ENCODE measurements at places on chromosomes 12 and 14. TPM values are rescaled to one million over a fixed set of nuclear protein-coding genes. Genes with fewer than 3 reads are reported as not detected.

INSM2 gene
- not detected for total RNA-seq

OTX2 gene
- total RNA-seq = not detected

PTHLH gene
- total RNA-seq = not detected

SDSL gene
- 0.54 TPM for total RNA-seq

VWF gene
- not detected for total RNA-seq

SERPINA12 gene
- total RNA-seq = not detected

DNA sequence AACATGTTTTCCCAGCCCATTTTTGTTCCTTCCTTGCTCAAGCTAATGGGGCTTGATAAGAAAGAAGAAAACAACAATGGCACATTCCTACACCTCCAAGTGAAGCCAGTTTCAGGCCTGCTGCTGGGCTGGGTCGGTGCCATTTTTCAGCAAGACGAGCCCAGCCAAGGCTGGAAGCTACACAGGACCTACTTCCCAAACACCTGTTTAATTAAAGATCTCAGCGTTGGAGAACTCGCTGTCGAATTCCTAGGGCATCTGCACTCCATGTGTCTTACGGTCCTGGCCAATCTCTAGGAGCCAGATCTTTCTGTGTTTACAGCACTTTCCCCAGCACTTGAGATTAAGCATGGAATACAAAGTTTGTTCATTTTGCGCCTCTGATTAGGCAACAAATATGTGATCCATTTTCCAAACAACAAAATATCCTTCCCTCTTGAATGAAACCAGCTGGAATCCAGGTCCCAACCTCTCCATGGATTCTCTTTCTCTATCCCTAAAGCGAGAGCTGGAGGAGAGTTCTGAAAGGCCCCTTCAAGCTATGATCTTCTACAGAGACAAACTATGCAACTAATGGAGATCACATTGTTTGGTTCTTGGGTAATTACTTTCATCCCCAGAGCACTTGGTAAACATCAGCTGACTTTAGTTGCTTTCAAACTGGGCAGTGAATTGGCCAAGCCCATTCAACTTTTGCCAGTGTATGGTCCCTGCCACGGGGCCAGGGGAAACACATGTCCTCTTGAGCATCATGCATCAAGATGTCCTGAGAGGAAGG lies 34.3 kb upstream of the TC2N start:
- no peak for DNase-seq

DNA sequence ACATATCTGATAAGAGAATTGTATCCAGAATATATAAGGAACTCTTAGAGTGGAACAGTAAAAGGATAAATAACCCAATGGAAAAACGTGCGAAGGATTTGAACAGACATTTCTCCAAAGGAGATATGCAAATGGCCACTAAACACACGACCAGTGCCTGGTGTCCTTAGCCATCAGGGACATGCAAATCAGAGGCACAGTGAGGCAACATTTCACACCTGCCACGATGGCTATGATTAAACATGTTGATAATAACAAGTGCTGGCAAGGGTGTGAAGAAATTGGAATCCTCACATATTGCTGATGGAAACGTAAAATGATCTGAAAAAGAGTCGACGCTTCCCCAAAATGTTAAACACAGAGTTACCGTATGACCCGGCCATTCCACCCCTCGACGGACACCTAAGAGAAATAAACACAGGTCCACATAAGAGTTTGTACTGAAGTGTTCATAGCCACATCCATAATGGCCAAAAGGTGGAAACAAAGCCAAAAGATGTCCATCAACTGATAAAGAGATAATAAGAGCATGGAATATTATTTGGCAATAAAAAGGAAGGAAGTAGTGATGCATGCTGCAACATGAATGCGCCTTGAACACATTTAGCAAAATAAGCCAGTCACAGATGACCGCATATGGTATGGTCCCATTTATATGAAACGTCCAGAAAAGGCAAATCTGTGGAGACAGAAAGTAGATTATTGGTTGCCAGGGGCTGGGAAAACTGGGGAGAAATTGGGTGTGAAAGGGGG lies 6.3 kb upstream of the TMEM121 start:
- no peak for DNase-seq

- no peak for DNase-seq
These were observed 14.7 kb downstream of the CDCA4 start for GRCh38 chr14:105005929-105006830.

DNA sequence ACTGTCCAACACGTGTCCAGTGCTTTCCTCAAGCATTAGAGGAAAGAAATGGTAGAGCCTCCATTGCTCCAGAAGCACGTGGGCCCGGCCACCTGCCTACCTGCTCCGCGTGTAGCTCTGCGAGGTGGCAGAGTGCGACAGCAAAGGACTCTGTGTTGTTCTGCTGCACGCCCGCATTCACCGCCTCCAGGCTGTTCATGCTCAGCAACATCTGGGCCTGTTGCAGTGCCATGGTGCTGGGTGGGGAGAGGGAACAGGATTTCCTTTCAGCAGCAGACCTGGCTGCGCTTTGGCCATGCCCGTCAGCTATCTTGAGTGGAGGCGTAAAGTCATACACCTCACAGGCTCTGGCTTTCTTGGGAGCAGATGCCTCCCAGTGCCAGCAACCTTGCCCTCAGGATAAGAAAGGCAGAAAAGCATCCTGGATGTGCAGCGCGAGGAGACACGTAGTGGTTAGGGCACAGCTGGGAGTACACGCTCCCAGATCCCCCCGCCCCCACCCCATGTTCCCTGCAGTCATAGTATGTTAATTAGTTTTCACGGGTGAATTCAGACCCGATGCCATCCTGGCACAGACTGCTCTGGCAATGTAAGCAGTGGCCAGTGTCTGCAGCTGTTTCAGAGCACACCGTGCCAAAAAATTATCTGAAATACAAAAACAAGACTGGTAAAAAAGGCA lies 25.1 kb downstream of the ANAPC5 start:
- no peak for DNase-seq

DNA sequence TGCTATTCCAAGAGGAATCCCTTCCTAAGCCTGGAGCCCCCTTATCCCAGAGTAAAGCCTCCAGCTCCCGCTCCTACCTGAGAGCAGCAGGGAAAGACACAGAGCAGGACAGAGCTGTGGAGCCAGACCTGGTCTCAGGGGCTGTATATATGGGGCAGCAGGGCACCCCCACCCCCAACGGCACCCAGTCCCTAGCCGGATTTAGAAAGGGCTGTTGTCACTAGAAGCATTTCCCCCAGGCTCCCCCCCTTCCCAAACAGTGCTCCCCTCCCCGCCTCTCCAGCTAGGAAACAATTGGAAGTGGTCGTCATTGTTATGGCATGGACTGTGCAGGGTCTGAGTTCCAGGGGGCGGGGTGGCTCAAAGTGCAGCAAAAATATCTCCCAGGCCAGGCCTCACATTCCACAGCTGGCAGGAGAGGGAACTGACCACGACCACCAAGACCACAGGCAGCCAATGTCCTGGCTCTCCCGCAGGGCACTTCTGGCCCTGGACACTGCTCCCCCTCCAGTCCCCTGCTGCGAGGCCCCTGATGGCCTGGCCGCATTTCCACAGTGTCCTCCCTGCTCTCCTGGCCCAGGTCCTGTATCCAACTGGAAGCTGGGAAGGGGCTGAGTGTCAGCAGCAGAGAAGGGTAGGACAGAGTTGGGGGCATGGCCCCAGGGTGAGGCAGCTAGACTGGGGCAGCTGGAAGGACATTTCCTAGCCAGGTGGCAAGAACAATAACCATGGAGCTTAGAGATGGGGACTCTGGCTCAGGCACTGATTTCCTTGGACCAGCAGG lies at the start of gene MYH7:
Gene MYH7, minus strand, starts transcription at position 118 of the 784 bp plus-strand sequence. CDS start 1,928 bp downstream, outside the sequence.
- DNase-seq = no peak

GRCh38 chr14:67553547-67553946 lies 20.5 kb downstream of the PLEKHH1 start:
- no peak for DNase-seq

GRCh38 chr14:71595441-71595840 lies 336.8 kb upstream of the RGS6 start:
- no peak for DNase-seq

- DNase-seq = no peak
These were observed 14.7 kb downstream of the SERPINA1 start for GRCh38 chr14:94373708-94374107.

DNA sequence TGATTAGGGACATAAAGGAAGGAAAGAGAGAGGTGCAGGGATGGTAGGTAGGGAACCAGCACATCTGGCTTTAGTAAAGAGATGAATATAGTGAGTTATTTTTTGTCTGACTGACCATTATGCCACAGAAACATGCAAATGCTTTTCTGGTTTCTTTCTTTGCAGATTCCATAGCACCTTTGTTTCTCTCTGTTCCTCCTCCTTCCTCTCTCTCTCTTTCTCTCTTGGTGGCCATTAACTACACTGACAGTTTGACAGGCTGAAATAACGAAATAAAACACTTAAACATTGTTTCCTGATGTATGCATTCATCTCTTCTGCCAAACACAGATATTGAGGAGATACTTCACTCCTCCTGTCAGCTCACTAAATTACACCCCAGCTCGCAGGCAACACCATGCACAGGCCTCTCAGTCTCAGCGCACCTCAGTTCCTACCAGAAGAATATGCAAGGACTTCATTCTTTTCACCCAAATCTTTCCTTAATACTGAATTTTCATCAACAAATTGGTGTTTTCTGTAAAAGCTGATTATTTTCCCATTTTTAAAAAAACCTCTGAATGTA lies 406.9 kb upstream of the SOX5 start:
- DNase-seq = no peak

DNA sequence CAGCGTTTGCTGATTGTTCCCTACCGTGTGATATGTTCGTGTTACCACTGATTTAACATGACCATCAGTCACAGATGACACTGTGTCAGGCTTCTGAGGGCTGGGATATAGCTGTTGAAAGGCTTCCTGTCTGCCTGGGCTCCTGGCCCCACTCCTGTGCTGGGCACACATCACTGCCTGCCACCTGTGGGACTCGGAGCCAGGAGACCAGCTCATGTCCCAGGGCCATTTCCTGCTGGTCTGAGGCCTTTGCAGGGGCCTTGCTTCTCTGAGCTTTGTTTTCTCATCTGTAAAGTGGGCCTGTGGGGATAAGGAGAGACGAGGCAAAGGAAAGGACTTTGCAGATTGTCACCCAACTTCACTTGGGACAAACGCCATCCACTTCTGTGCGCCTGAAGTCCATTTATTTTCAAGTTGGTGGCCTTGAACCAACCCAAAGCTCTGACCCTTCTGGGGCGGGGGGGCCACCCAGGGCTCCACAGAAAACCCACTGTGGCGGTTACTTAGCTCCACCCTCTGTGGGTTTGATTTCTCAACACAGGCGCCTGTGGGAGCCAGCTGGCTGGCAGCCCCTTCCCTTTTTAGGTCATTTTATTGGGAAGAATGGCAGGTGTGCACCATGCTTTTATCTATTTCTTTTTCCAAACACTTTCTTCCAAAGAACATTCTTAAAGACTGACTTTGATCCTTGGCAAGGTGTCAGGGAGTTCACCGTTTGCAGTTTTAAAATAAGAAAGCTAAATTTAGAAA lies 54.1 kb downstream of the BEGAIN start:
- DNase-seq = no peak

DNA sequence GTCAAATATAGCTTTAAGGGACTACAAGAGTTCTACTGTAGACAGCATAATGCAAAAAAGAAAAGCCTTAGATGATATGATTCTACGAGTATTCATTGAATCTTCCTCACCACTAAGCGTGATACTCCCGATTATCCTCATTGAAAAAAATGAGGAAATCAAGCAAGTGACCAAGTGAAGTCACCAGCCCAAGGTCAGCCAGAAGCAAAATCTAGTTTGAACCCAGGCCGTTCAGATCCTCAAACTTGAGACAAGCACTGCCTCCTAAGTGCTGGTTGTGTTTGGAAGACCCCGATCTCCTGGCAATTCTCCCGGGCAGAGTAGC lies 845 bp downstream of the GIT2 start:
- no peak for DNase-seq

DNA sequence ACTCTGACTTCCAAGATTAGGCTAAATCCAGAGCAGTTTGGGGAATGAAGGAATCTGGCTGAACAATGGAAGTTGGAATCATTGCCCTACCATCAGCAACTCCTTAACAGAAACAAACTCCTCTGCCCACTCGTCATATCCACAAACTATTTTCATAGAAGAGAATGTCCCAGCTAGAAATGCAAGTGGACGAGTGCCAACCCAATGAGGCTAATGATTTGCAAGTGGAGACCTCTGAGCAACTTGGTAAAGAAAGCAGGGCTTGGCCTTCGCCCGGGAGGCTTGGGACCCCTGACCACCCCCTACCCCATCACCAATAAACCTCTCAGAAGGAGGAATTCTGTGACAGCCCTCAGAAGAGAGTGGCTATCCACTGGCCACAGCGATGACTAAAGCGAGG lies 40.0 kb upstream of the DDX11 start:
- no peak for DNase-seq

- peak; percentile 4 for DNase-seq
These were observed 29.3 kb downstream of the YLPM1 start for GRCh38 chr14:74792249-74793039.

GRCh38 chr12:19453961-19454360 lies 14.7 kb downstream of the AEBP2 start:
- DNase-seq = no peak

- no peak for DNase-seq
These were observed 137.0 kb downstream of the CRADD start for GRCh38 chr12:93813972-93814821.

DNA sequence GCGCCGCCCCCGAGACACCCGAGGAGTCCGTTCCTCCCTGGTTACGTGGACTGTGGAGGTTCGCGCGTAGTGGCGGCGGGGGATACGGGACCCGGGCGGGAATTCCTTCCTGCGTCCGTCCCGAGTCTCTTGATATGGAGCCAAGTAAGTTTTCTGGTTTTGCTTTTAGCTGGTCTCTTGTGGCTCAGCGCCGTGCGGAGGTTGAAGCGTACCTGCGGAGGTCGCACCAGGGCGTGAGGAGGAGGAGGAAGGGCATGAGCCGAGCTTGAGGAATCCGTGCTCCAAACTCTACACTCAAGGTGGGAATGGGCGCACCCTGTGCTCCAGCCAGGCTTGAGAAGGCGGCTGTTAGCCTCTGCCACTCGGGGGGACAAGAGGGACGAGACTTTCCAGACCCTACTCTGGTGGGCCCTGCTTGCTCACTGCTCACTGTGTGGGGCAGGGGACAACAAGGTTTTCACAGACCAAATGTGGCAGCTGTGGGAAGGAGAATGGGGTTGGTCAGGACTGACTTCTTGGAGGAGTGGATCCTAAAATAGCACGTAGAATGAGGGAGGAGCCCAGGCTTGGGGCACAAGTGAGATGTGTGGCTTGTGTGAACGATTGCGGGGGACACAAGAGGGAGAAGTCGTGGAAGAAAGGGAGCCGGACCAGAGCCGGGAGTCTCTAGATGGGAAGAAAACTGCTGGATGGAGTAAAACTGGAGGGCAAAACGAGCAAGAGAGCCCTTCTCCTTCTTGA lies 577 bp downstream of the ATG101 start:
- no peak for DNase-seq

- no peak for DNase-seq
These were observed 351.2 kb downstream of the SLC6A15 start for GRCh38 chr12:84561351-84561750.

- no peak for DNase-seq
These were observed 316.8 kb downstream of the PAWR start for GRCh38 chr12:79373896-79374499.

GRCh38 chr14:99441157-99441870 lies 39.3 kb downstream of the SETD3 start:
- DNase-seq = no peak

DNA sequence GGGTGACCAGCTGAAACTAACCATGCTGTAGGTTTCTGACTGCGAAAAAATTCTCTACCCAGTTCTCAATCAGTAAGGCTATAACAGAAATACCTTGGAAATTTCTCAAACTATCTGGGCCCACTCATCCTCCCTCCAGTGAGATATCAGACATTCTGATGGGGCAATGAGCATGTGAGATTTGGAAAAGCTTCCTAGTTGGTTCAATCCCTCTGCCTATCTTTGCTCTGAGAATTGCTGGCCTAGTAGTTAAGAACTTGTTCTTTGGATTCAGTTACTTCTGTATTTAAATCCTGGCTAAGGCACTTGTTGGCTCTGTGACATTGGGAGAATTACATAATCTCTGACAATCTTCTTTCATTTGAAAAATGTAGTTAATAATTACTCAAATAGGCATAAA lies 119.4 kb downstream of the SLC15A5 start:
- no peak for DNase-seq

Data from activated T-helper 1 cell treated with anti-CD3 and anti-CD28 coated beads, Interleukin-12 subunit alpha, Interleukin-12 subunit beta, Interleukin-2, Interleukin-4 antibody, amounts not matched to agents 30 ng/mL and 10 ng/mL and 1 ng/mL, durations not matched to agents 14 hours and 24 hours and 36 hours (primary cell).